Stimulated activated CD4-positive, alpha-beta T cell treated with anti-CD3 and anti-CD28 coated beads, Interleukin-1b, Interleukin-23, amount 100 ng/mL, for 1 hour (primary cell): ENCODE measurements at places on chromosomes 1 and 21.

- no peak for DNase-seq
These were observed 117.2 kb downstream of the MATN1 start for GRCh38 chr1:30606166-30606565.

DNA sequence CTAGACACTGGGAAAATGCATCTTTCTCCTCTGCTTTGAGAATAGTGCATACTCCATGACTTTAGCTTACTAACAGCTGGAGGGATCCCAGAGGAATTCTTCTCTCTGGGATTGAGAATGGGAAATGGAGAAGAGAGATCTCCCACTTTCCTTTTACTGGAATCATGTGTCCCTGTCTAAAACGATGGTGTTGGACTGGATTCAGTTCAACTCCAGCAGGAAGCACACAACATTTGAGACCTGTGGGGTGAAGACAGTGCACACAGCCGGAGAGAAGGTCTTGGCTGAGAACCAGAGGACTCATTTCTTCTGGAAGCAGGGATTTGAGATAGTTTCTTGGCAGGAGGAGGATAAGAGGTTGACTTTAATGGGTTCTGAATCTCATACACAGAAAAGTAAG is 58.7 kb downstream of the TRABD2B start:
- DNase-seq, result no peak

DNA sequence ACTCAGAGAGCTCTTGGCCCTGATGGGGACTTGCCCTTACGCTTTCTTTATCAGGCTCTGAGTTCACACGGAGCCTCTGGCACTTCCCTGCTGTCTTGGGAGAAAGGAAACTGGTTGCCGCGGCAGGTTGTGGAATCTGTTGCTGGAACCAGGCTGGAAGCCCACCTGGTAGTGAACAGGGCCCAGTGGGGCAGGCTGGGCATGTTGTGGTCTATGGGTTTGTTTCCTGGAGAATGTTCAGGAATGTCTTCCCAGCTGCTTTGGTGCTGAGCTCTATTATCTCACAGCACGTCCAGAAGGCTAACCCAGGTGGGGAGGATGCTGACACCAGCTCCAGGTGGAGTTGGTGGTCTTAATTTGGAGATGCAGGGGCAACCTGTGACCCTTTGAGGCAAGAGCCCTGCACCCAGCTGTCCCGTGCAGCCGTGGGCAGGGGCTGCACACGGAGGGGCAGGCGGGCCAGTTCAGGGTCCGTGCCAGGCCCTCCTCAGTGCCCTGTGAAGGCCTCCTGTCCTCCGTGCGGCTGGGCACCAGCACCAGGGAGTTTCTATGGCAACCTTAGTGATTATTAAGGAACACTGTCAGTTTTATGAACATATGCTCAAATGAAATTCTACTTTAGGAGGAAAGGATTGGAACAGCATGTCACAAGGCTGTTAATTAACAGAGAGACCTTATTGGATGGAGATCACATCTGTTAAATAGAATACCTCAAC is 33.3 kb upstream of the TDRD10 start:
- no peak for DNase-seq

DNA sequence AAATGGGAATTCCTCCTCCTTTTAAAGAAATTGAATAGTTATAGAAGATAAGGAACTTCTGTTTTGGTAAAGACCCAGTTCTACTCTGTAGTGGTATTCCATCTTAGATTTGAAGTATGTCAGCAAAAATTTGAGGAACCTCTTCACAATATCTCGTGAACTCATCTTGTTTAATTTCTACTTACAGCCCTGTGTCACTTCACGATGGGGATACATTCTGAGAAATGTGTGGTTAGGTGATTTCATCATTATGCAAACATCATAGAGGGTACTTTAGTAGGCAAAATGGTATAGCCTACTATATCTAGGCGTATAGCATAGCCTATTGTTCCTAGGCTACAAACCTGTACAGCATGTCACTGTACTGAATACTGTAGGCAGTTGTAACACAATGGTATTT is 36.0 kb downstream of the ALG6 start:
- DNase-seq, result no peak

DNA sequence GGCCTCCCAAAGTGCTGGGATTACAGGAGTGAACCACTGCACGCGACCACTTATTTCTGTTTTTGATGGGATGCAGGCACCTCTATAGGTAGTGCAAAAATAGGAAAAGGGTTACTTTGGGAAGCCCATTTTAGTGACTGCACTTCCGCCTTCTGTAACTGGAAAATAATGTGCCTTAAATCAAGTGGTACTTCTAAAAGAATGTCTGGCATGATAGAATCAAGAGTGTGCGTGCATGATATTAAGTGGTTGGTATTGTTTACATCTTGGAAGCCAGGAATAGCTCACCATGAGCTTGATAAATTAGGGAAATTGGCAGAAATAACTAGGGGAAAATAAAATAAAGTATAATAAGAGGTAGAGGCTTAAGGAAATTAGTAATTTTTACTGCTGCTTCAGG is 1067.0 kb downstream of the ADGRL2 start:
- no peak for DNase-seq

GRCh38 chr1:83103341-83103740 is 895.6 kb downstream of the TTLL7 start:
- DNase-seq, result no peak

GRCh38 chr1:166378805-166379204 is 212.0 kb upstream of the FAM78B start:
- DNase-seq, result no peak

GRCh38 chr21:28793043-28793442 is 199.6 kb downstream of the LTN1 start:
- no peak for DNase-seq

DNA sequence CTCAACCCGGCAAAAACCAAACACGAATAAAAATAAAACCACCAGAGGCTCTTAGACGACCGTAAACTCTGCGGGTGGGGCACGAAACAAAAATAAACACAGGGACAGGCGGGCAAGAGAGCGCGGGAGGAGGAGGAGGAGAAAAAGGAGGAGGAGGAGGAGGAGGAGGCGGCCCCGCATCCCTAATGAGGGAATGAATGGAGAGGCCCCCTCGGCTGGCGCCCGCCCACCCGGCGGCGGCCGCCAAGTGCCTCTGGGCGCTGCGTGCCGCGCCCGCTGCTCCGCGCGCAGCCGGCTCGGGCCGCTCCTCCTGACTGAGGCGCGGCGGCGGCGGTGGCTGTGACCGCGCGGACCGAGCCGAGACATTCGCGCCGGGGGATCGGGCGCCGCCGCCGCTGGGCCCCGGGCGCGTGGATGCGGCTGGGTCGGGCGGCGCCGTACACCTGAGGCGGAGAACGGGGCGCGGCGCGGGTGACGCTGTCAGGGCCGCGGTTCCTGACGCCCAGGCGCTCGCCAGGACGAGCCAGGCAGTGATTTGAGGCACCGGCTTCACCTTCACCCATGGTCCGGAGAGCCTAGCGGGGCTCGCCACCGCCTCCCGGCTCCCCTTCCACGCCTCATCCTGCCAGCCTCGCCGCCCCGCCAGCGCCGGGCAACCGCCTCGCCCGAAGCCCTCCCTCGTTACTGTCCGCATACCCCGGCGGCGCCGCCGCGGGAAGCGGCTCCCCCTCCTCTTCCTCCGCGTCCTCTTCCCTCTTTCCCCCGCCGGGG is at the start of gene MARK1:
TSS of gene MARK1 (plus strand) at position 229 of the 771 bp plus-strand sequence. CDS start 687 bp downstream, outside the sequence.
- no peak for DNase-seq
